Midbrain (tissue), 1 donor: ENCODE measurements at places on chromosomes 16 and 17.

- DNase-seq: peak; percentile 55
These were observed 500 bp downstream of the COX6A2 start for GRCh38 chr16:31427441-31428278.

- no peak for DNase-seq
These were observed 4.6 kb downstream of the RAI1 start for GRCh38 chr17:17685775-17686291.

DNA sequence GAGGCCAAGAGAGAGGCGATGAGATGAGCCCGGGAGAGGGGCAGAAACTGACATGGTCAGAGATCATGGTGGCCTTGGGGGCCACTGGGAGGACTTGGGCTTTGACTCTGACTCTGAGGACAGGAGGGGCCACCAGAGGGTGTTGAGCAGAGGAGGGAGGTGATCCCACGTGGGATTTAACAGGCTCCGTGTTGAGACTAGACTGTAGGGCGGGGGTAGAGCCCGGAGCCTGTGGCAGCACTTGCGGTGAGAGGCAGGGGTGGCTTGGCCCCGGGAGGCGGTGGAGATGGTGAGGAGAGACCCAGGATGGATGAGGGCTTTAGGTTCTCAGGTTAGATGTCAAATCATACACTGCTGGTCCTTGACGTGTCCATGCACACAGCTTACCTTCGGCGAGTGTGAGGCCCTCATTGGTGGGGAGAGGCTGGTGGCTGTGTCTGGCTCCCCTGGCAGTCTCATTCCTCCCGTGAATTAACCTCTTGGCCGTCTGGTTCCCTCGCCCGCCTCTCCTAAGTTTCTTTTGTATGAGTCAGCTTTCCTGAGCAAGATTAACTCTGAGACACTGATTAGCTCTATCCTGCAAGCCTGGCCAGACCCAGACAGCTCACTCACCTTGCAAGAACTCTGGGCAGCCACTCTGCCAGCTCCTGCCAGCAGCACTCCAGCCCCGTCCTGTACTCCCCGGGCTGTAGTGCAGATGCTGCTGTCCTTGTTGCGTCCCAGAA, 39.7 kb downstream of the VPS35L start:
- no peak for DNase-seq

GRCh38 chr16:88782454-88783390, 2.3 kb downstream of the PIEZO1 start:
- peak; percentile 22 for DNase-seq

DNA sequence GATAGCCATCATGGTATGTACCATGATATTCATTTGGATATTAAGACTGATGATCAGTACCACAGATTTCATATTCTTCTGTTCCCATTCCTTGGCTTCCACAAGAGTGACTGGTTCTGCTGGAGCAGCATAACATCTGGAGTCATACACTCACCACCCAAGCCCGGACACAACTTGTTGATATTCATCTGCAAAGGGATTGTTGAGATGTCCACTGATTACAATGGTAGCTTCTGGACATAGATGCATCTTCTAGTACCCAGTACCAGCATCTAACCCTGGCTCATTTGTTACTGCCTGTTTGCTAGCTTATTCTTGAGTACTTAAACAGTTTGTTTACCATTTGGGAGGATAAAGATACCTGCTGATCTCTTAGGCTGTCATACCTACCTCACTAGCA, 235.7 kb upstream of the AXIN2 start:
- no peak for DNase-seq

- peak; percentile 70 for DNase-seq
These were observed 452.2 kb downstream of the KCNJ2 start for GRCh38 chr17:70621566-70621965.

GRCh38 chr17:7989781-7990655, 12.4 kb upstream of the GUCY2D start:
- peak; percentile 75 for DNase-seq

DNA sequence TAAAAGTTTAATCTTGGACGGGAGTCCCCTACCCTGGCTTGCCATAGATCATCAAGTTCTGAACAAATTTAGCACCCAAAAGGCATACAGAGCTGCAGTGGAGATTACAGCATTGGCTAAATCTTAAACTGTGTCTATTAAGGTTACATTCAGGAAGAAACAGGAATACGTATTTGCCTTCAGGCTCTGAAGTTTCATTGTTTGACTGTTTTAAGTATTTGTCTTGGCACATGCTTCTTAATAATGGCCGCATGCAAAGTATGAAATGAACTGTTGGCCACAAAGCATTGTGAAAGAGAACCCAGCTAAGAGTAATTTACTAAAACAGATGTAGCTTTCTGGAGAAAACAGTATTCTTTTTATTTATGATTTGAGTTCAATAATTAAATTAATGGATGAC, 63.9 kb upstream of the CNEP1R1 start:
- no peak for DNase-seq

DNA sequence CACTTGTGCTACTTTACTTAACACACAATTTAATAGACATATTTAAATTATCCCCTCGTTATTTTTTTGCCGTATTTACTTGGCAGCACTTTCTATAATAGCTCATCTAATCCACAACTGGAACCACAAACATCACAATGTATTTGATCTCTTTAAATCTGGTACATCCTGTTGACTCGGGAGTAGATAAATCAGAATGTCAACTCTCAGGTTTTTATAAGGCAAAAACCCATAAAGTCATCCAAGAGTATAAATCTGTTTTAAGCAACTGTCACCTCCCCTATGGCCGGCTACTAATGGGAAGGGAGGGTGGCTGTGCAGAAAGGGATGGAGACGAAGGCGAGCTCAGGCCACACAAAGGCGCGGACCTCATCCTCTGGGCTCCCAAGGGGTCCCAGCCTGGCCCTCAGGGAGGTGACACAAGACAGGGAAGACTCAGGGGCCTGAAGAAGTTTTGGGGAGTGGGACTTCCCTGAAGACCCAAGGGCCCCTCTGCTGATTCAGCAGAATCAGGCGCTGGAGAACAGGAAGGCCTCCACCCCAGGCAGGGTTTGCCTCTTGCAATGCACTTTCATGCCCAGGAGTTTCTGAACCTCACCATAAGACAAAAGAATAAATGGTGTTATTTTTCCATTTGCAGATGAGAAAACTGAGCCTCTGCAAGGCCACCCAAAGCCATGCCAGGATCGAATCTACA, 122.5 kb downstream of the ZNF423 start:
- no peak for DNase-seq

DNA sequence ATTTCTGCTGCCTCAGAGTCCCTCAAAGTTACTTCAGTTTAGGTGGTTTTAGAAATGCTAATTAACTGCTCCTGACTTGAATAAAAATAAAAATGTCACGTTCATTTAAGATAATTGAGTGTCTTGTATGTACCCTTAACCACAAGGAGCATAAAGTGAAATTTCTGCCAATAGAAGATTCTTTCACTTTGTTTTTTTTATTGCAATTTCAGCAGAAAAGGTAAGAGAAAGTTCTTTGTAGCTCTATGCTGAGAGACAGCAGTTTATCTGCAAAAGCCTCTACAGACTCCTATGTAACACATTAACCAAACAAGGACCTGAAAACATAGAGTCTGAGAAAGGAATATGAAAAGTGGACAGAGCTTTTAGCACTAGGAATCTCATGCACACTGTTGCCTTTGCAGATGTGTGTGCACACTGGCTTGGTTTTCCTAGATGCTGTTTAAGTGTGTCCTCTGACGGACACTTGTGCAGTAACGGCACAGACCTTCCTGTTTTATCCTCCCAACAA, 11.6 kb downstream of the ARHGAP44 start:
- no peak for DNase-seq

DNA sequence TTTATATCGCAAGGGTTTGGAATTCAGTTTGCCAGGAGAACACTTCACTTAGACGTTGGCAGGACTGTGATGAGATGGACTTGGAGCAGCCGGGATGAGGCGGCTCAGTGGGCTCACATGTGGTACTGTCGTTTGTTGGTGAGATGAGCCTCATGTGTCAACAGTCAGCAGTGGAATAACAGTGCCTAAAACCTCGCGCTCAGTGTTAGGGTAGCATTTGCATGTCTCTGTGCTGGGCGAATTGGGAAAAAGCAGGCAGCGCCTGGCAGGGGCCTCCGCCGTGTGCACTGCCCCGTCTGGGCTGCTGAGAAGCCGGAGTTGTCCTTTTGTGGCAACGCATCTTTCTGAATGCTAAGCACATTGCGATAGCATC, 49.7 kb downstream of the CRISPLD2 start:
- no peak for DNase-seq

GRCh38 chr17:74532115-74532514, 840 bp upstream of the CD300LB start:
- peak; percentile 47 for DNase-seq

- DNase-seq: no peak
These were observed 73.0 kb downstream of the ERCC4 start for GRCh38 chr16:13992976-13993375.

GRCh38 chr17:9473711-9474110, 101.9 kb downstream of the STX8 start:
- no peak for DNase-seq

DNA sequence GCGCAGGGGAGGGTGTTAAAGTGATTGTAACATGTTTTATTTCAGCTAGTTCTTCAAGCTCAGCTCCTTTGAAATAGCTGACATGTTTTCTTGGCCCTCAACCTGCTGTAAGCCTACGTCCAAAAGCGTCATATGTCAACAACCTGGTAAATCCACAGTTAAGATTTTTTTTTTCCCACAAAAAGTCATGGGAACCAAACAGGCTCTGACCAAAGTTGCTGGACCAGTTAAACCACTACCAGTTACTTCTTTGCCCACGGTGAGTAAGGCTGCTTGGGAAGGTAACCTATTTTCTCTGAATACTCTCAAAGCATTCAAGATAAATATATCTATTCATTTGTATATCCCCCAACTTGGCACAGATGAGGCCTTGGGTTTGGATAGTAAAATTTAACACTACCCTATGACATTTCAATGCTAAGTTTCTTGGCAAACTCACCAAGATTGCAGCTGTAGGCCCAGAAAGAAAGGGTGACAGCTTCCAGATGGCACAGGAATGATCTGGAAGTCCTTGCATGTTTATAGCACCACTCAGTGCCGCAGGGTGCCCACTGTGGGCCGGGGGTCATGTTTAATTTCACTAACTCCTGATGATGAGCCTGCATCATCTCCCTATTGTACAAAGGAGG, 166.2 kb downstream of the XYLT1 start:
- no peak for DNase-seq

GRCh38 chr17:16988749-16989229, 16.9 kb upstream of the TNFRSF13B start:
- DNase-seq: no peak

DNA sequence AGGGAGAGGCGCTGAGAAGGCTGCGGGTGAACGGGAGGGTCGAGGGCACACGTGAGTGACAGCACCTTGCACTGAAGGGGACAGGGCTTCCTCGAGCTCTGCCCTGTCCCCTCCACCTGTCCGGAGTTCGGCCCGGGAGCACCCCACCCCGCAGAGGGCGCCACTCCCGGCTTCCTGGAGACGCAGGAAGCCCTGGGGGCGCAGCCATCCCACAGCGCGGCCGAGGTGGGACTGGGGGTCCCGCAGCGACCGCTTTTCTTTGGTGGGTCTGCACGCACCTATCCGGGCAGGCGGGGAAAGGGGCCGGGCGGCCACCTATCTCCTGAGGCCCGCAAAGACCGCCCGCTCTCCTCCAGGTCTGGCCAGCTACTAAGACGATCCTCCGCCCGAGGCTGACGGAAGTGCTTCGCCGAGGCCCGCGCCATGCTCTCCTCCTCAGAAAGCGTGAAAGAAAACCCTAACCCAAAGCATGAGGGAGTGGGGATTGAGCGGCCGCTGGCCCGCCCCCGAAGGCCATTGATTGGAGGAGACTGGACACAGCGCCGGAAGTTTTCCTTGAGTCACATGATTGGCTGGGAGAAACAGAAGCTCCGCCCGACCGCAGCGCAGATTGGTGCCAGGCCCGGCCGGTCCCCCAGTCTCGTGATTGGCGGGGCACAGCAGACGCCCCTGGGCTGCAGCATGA, 34.4 kb downstream of the DDX19A start:
- DNase-seq: peak; percentile 98

DNA sequence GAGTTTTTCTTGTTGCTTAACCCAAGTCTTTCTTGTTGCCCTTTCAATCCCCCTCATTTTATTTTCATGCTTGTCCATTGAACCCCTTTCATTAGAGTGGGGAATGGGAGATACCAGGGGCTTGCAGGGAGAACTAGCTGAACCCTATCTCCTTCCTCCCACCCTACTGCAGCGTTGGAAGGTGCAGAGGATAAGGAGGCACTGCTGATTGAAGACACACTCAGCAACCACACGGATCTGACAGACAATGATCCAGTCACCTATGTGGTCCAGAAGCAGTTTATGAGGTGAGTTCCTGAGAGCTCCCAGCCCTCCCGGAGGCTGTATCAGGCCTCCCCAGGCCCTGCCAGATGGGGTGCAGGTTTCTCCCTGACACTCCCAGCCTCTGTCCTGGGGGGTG, 32.5 kb downstream of the ANKRD40 start:
- no peak for DNase-seq

GRCh38 chr16:49848530-49848929, 7.4 kb downstream of the ZNF423 start:
- no peak for DNase-seq

GRCh38 chr16:86466696-86467406, 43.5 kb upstream of the FOXF1 start:
- DNase-seq: no peak

GRCh38 chr16:13856398-13856797, 63.6 kb upstream of the ERCC4 start:
- DNase-seq: no peak

DNA sequence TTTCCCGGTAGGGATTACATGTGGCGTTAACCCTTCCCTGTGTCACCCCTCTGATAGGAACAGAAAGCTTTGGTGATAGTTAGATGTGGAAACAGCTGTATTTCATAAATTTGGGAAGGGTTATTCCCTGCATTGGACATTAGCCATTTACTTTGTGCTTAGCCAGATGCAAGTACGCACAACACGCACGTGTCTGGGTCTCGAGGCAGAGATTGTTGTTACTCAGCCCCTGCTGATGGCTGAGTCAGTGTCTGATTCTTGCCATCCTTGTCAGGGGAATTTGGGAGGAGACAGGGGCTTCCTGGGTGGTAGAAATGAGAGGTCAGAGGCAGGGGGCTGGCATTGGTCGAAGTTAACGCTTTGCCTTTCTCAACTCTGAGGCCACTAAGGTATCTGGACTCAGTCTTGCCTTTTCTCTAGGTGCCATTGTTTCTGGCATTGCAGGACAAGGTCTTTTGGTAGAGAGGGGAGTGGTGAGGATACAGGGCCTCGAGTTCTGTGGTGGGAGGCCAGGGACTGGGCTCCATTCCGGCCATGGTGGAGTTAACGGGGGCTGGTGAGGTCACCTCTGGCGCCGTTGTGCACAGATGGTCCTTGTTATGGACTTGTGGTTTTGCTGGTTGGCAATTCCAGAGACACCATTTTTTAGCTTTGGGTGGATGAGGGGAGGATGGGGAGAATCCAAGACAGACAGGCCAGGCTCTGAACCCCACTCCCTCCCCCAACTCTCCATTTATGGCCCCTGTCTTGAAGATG, 8.2 kb downstream of the MMP2 start:
- no peak for DNase-seq

GRCh38 chr17:81662002-81662401, 4.4 kb downstream of the OXLD1 start:
- DNase-seq: no peak
